Esophagus mucosa (tissue), 1 donor: ENCODE measurements at places on chromosomes 4 and X. TPM values are rescaled to one million over a fixed set of nuclear protein-coding genes. Genes with fewer than 3 reads are reported as not detected.

GUCY2F gene
- not detected for total RNA-seq

ANXA3 gene
- total RNA-seq = 51.0 TPM

ERVMER34-1 gene
- total RNA-seq = 5.1 TPM

MAGIX gene
- total RNA-seq = 4.7 TPM

MBNL3 gene
- 27.8 TPM for total RNA-seq

TRO gene
- 2.7 TPM for total RNA-seq
